ENCODE measurements at places on chromosomes 12 and 14. TPM values are rescaled to one million over a fixed set of nuclear protein-coding genes. Genes with fewer than 3 reads are reported as not detected.

KRT2 gene
- total RNA-seq = not detected

HOTAIR gene
- not detected for total RNA-seq

FGF23 gene
- total RNA-seq = not detected

RNF10 gene
- 114 TPM for total RNA-seq

PAN2 gene
- total RNA-seq = 20.6 TPM

GPRC5A gene
- total RNA-seq = 17.9 TPM

PTPRR gene
- total RNA-seq = 1.1 TPM

GPR137C gene
- total RNA-seq = 0.43 TPM
